ENCODE measurements at places on chromosomes 2 and 18.

- DNase-seq: no peak
Observed at GRCh38 chr2:54047658-54048057, 67.8 kb upstream of the ACYP2 start.

GRCh38 chr2:151053661-151053990 lies 208.0 kb downstream of the RBM43 start:
- DNase-seq: no peak

- no peak for DNase-seq
Observed at GRCh38 chr18:36327352-36328316, 30.1 kb downstream of the FHOD3 start.

GRCh38 chr2:122804494-122804893 lies 1049.0 kb downstream of the TSN start:
- DNase-seq: no peak

- DNase-seq: no peak
Observed at GRCh38 chr2:46669996-46670793, 190.8 kb downstream of the TMEM247 start.

- no peak for DNase-seq
Observed at GRCh38 chr2:85596026-85596333, 435 bp downstream of the RNF181 start.

- no peak for DNase-seq
Observed at GRCh38 chr2:172937884-172938712, 137.5 kb upstream of the MAP3K20 start.

GRCh38 chr2:10933700-10934225 lies 22.0 kb downstream of the KCNF1 start:
- no peak for DNase-seq

DNA sequence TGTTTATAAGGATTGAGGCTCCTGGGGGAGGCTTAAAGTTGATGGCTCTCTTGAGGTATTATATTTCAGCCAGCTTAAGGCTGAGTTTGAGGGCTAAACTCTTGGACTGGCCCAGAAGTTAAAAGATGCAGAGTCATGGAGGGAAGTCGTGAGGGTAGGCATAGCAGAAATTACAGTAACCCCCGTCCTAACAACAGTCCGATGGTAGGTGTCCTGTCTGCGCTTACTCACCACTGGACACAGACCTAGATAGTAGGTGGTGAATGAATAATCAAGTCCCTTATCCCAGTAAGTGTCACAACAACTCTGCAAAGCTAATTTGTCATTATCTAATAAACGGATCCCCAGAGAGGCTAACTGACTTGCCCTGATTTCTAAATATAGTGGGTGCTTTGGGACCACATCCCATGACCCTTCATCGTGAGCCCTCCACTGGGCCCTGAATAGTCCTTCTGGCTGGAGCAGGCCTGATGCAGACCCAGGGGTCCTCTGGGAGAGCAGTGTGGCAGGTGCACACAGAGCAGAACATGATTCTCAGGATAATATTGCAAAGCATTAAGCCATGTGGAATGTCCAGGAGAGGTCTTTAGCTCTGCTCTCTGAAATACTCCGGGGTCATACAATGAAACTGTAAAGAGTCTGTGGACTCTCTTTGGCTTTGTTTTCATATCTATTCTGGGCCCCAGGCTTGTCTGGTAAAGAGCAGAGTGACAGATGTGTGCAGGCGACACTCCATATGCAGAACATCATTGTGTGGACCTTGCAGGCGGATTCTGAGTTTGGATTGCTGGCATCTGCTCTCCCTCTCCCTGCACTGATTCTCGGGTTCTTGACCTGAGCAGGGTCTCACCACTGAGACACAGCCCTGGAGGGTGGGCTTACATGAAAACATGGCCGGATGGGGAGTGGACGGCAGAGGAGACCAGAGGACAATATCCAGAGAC lies 98.1 kb downstream of the RNF144A start:
- no peak for DNase-seq

- DNase-seq: no peak
Observed at GRCh38 chr2:28949617-28950305, 31.3 kb upstream of the TOGARAM2 start.

DNA sequence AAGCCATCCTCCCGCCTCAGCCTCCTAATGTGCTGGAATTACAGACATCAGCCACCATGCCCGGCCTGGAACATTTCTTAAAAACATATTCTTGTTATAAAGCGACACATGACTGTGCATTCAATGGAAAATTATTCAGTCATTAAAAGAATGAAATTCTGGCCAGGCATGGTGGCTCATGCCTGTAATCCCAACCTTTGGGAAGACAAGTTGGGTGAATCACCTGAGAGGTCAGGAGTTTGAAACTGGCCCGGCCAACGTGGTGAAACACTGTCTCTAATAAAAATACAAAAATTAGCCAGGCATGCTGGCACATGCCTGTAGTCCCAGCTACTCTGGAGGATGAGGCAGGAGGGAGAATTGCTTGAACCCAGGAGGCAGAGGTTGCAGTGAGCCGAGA lies 21.6 kb upstream of the RPRD1A start:
- DNase-seq: no peak

All from DND-41 (cell line).